ELR (cell line): ENCODE measurements at places on chromosomes 5 and 9.

DNA sequence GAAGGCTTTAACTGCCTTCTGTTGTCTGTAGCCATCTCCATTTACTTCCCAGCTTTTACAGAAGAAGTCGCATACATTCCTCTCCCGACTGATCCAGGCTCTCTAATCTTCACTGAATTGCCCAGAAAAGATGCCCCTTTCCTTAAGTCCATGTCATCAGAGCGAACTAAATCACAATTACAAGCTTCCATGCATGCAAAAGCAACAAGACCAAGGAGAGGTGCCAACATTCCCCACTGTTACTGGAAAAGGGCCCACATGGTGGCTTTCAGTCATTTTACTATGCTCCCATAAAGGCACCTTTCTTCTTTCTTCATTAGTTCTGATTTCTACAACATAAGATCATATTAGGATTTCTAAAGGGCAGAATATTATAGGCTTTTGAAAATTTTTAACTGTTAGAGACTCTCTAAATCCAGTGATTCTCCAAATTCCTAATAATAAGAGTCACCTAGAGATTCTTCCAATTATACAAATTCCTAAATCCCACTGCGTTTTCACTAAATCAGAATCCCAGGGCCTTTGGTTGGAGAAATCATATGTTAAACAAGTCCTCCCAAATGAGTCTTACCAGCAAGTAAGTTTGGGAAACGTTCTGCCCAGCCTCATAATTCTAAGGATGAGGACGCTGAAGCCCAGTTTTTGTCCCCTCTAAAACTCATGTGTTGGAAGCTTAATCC is 17.0 kb upstream of the ZFR start:
- no peak for DNase-seq

GRCh38 chr9:124721109-124721906 is 49.8 kb downstream of the NR6A1 start:
- DNase-seq, result peak; percentile 63

DNA sequence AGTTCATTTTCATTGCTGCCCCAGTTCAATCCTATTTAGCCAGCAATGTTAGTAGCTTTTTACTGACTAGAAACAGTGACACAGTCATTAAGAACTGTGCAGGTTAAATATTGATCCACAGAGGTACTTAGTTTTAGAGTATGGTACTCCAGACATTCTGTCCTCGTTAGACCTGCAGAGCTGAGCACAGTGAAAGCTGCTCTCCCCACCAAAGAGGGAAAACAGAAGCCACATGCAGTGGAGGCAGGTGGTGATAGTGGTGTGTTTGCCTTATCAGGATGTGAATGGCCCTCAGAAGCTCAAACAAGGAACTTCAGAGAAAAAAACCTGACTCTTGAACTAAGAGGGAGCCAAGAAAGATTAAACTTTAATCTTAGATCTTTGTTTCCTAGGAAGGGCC is 75.5 kb downstream of the UNC13B start:
- no peak for DNase-seq

GRCh38 chr9:100575006-100575405 is 2.9 kb upstream of the CAVIN4 start:
- no peak for DNase-seq

- DNase-seq, result peak; percentile 94
Measured at GRCh38 chr9:128684325-128685199, 4.5 kb upstream of the SET start.

- no peak for DNase-seq
Measured at GRCh38 chr9:133106511-133107244, 14.4 kb downstream of the RALGDS start.

DNA sequence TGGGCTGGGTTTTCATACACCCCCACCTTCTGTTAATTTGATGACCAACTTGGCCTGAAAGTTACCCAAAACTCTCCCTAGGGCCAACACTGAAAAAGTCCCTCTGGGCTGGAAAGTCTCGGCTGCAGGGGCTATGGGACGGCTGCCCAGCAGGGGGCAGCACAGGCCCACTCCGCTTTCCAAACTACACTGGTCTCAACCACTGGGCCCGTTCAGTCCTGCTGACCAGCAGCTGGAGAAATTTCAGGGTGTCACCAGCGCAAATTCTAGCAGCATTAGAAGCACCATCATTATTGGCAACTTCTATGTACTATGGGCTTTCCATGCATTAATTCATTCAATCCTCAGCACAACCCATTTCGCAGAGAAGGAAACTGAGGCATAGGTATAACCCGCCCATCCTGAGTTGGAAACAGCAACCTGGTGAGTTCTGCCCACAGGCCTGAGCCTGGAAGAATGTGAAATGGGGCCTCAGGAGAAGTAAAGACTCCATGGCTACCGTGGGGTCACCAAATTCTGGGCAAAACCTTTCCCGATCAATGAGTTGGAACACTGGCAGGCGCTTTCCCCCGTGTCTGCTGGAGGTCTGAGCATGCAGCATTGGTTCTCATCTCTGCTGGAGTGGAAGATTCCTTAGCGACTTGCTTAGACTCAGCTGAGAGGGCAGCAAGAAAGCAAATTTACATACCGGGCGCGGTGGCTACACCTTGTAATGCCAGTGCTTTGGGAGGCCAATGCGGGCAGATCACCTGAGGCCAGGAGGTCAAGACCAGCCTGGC is 9.7 kb downstream of the ORM2 start:
- peak; percentile 78 for DNase-seq

DNA sequence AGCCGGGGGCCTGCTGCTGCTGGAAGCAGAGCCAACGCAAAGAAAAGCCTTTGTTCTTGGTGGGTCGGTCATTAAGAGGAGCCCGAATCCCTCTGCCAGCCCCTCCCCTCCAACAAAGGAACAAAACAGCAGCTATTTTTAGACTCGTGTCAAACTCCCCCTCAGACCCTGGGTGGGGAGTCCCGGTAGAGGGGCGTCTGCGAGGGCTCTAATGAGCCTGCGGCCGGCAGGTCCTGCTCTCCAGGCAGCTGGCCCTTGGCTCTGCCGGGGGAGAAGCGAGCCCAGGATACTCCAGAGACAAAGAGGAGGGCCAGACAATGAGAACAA is 114.0 kb downstream of the LHX2 start:
- DNase-seq, result no peak

DNA sequence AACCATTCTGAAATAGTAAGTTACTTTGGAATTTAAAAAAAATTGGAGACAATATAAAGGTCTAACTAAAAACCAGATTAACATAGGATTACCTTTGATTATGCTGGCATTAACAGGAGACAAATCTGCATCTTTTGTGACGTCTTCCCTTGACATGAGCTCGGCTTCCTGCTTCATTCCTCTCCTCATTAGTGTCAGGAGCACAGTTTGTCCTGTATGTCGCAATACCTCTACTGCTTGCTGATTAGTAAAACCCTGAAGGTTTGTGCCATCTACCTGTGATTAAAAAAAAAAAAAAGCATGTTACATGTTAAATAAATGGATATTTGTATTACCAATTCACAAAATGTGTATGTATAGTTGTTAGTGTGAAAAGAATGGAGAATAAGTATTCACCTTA is 73.7 kb downstream of the MPDZ start:
- no peak for DNase-seq

DNA sequence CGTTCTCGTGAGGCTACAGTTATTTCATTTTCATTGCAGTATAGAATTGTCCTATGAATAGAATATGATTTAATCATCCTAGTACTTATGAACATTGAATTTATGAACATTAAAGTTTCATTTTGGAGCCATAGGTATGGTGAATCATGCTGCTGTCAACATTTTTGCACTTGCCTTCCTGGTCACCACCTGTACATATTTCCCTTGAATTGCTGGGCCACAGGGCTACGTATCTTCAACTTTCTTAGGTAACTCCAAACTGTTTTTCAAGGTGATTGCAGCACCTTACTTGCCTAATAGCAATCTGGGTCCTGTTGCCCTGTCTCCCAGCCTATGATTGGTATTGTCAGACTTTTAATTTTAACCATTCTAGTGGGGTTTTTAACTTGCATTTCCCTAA is 6.5 kb upstream of the RNF145 start:
- DNase-seq, result no peak
